Amniotic stem cell (primary cell): ENCODE measurements at places on chromosomes 1 and 21.

- no peak for DNase-seq
Measured at GRCh38 chr1:183554577-183554976, 35.7 kb downstream of the NCF2 start.

- DNase-seq, result no peak
Measured at GRCh38 chr1:29332204-29332603, 95.9 kb downstream of the PTPRU start.

GRCh38 chr1:205967554-205968335 is 24.5 kb upstream of the SLC26A9 start:
- DNase-seq, result no peak

DNA sequence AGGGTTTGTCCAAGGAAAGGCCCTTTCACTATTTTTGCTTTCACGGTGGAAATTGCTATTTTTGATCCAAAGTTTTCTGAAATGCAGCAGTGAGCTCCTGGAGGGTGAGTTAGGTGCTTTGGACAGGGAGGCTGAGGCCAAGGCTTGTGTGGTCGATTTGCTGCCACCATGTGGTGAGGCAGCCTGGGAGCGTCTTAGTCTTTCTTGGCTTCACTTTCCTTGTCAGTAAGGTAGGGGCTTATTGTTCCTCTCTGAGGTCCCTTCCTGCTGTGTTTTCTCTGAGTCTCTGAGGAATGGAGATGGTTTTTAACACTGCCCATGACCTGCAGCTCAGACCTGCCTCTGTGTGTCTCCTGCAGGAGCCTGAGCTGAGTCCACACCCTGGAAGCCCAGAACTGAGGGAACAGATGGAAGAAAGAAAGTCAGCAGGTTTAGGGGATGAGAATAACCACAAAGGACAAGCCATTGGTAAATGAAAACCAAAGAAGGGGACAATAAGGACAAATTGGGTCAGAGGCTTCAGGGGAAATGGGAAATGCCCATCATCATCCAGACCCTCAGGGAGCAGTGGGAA is 20.1 kb upstream of the S100A10 start:
- no peak for DNase-seq

GRCh38 chr21:45135122-45135521 is 60.7 kb downstream of the ADARB1 start:
- no peak for DNase-seq

- DNase-seq, result no peak
Measured at GRCh38 chr1:35505911-35506798, 51.0 kb downstream of the KIAA0319L start.

GRCh38 chr1:155186067-155186793 is 12.6 kb downstream of the TRIM46 start:
- no peak for DNase-seq

DNA sequence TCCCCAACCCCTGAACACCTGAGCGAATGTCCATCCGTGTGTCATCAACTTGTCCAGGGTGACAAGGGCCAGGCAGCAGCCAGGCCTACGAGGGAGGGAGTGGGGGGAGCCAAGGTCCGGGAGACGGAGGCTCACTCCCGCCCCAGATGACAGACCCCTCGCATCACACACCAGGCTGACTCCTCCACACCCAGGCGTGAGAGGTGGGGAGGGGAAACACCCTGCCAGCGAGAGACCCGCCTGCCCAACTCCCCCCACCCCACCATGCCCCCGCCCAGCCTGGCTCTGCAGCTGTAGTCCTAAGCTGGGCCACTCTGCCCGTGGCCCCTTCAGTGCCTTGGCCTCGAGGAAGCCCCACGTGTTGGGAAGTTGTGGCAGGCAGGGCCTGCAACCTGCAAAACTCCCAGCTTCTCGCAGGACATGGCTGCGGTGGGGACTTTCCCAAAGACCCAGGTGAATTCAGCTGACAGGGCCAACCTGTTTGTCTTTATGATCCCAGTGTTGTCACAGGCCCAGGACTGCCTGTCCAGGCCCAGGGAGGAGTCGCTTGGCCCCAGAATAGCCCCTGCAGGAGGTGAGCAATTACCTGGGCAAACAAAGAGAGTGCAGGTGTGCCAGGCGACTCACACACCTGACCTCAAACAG is 62.9 kb downstream of the RIPK4 start:
- DNase-seq, result no peak

- no peak for DNase-seq
Measured at GRCh38 chr1:241957692-241958494, at the start of gene BECN2. Gene BECN2, plus strand, starts transcription at chr1:241957767. Its CDS starts 0 bp downstream, at chr1:241957767.

DNA sequence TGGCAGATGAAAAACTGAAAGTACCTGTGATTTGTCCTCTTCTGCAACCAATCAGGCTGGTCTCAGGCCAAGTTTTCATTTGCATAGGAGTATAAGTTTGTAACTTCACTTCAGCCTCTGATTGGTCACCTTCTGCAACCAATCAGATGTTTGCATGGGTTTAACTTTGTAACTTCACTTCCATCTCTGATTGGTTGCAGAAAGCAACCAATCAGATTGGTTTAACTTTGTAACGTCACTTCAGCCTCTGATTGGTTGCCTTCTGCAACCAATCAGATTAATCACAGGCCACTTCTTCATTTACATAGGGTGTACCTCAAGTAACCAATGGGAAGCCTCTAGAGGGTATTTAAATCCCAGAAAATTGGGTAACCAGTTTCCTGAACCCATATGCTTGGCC is 18.9 kb upstream of the TUT4 start:
- DNase-seq, result no peak

GRCh38 chr1:112298558-112298957 is 97.5 kb upstream of the CTTNBP2NL start:
- no peak for DNase-seq

DNA sequence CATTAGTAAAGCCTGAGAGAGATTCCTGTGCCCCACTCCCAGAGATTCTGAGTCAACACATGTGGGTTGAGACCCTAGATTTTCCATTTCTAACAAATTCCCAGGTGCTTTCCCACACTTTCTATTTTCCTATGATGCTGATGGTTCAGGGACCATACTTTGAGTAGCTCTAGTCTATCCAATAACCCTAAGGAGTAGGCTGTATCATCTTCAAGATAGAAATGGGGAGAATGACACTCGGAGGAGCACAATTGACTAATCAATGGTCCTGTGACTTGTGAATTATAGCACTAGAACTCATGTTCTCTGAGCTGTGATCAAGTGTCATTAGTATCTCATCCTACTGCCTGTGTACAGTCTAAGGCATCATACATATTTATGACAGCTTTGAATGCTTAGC is 232.9 kb upstream of the B3GALT2 start:
- DNase-seq, result no peak

DNA sequence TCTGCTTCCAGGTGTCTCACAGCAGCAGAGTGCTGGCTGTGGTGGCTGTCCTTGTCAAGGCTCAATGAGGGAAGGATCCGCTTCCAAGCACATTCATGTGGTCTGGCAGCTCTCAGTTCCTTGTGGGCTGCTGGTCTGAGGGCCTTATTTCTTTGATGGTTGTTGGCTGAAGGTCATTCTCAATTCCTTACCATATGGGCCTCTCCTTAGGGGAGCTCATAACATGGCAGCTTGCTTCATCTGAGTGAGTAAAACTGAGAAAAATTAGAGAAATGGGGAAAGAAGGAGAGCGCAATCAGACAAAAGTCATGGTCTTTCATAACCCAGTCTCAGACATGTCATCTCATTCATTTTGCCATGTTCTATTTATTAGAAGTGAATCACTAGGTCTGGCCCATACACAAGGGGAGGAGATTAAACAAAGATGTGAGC is 81.7 kb upstream of the TSPAN2 start:
- no peak for DNase-seq

GRCh38 chr1:62688687-62689085 is 500 bp upstream of the DOCK7 start:
- no peak for DNase-seq

GRCh38 chr1:220928320-220928719 is 49.1 kb downstream of the HLX start:
- no peak for DNase-seq

GRCh38 chr1:57860325-57860724 is 436.5 kb upstream of the DAB1 start:
- no peak for DNase-seq

DNA sequence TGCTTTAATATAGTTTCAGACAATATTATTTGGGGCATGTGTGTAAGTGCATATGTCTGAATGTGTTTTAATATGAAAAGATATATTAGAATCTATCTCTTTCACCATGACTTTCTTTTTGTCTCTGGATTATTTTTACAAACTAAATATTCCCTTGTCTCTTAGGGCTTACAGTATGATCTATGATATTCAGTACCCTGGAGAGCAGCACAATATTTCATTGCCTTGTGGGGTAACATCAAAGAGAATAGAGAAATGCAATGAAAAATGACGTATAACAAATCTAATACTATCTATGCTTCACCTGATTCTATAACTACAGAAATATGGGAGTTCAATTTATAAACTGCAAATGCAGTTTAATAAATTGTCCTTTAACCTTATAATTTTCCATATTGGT is 2084.5 kb downstream of the MRPL39 start:
- DNase-seq, result no peak

DNA sequence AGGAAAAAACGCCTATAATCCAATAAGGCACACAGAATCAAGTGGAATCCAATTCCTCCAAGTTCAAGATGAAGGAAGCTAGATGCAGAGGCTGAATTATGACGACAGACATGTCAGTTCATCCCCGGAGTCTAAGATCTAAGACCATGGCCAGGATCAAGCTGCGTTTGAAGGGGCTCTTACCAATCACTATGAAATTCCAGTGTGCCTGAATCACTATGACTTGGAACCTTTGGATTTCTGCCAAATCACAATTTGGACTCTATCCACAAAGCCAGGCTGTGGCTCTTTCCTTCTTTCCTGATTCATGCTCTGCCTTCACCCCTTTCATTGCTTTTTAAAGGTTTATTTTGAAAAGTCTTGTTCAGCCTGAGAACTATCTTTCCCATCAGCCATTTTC is 17.1 kb downstream of the OLIG2 start:
- DNase-seq, result no peak

GRCh38 chr21:41833497-41834115 is 45.5 kb downstream of the PRDM15 start:
- no peak for DNase-seq

DNA sequence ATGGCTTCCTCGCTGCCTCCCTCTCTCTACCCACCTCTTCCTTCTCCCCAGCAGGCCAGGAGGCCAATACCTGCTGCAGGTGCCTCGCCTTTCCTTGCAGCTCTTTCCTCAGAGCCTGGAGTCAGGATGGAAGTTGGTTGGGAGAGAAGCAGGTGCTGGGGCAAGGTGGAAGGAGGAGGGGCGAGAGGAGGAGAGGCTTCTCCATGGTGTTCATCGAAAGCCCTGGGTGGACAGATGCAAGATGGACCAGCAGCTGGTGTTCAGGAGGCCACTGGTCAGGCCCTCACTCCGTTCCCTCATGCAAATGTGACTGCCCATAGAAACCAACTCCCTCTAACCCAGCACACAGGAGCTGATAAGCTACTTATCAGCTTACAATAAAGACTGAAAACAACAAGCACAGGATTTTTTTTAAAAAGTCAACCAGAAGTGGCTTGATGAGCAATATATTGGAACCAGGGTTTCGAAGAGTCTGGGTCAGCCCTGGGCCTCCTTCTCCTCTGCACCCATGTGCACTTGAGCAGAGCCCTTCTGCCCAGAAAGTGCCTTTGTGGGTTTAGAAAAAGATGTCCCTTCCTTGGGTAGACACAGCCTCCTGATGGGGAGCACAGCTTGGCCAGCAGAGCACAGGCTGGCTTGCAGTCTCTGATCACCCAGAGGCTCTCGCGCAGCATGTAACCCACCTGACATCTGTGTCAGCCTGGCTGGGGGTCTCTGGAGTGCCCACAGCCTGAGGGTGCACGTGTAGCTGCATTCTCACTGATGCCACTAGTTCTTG is 16.6 kb upstream of the GSTM4 start:
- DNase-seq, result no peak

DNA sequence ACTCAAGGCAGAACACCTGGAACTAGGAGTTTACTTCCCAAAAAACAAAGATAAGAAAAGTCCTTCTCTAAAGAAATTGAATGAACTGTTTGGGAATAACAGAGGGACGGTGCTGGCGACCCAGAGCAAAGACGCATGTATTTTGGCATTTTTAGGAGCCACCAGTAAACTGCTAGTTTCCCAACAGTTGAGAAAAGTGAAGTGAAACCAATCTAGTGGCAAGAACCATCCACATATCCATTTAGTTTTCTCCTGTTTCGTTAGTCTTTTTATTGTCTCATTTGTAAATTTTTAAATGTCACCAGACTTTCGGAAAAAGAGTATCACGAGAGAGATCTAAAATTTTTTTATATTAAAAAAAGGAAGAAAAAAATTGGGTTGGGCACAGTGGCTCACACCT is 30.2 kb downstream of the ODF2L start:
- no peak for DNase-seq

DNA sequence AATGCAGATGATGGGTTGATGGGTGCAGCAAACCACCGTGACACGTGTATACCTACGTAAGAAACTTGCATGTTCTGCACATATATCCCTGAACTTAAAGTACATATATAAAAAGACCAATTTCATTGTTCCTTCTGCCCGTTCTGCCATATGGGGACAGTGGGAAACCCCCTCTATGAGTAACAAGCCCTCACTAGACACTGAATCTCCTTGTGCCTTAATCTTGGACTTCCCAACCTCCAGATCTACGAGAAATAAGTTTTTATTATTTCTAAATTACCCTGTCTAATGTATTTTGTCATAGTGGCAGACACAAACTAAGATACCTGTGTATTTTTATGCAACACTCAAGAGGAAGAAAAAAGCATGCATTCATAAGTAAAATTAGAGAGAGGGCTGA is 10.0 kb downstream of the GBP7 start:
- no peak for DNase-seq

DNA sequence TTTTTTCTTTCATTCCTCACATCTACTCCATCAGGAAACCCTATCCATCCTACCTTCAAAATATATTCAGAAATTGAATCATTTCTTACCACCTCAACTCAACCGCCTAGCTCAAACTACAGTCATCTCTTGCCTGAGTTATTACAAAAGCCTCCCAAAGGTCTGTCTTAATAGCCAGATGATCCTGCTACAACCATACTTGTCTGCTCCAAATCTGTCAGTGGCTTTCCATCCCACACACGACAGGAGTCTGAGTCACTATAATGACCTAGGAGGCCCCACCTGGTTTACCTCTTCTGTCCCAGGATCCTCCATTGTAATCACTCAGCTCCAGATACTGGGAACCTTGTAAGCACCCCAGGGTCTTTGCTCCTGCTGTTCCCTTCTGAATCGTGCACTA is 37.1 kb upstream of the IL12RB2 start:
- DNase-seq, result no peak

- peak; percentile 21 for DNase-seq
Measured at GRCh38 chr1:205261946-205262691, 34.4 kb downstream of the TMCC2 start.

GRCh38 chr1:27616441-27616840 is 12.5 kb upstream of the AHDC1 start:
- DNase-seq, result no peak

DNA sequence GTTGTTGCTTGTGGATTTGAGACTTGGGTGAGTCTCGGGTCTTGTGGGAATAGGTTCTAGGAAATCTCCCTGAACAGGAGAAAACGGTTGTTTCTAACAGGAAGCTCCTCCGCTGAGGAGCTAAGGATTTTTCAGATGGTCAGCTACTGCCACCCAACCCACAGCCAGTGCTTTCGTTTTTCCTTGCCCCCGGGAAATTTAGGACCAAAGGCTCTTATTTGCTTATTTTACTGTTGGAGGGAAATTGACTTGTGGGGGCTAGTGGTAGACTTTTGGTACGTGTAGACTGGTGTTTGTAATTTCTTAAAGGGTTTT is 792 bp downstream of the SNX7 start:
- DNase-seq, result no peak
